ENCODE measurements at places on chromosomes 3 and 15.

- DNase-seq = no peak
Measured at GRCh38 chr15:38147246-38147645, 105.4 kb upstream of the SPRED1 start.

- DNase-seq = no peak
Measured at GRCh38 chr3:86990734-86991481, at the start of gene VGLL3. Gene VGLL3 (minus strand): TSS chr3:86991149. CDS start chr3:86990743, 406 bp downstream.

DNA sequence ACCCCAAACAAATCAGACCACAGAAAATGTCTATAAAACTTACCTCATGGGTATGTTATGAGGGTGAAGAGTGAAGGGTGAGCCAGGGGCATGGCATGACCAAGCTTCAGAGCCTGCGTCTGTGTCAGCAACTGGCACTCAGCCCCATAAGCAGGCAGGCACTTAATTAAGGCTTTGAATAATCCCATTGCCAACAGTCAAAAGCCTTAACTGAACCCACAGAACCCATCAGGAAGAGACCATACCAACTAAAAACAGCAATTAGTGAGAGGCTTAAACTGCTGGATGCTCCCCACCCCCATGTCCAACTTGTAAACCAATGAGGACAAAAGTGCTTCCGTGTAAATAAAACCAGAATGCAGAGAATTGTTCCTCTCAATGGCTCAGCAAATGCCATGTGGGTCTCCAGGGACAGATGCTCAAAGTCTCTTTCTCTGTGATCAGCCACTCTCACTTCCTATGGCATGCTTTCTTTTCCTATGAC, 126.0 kb downstream of the MYLK start:
- no peak for DNase-seq

GRCh38 chr3:169992156-169992555, 25.5 kb downstream of the SEC62 start:
- no peak for DNase-seq

GRCh38 chr3:180804916-180805315, 107.6 kb upstream of the FXR1 start:
- no peak for DNase-seq
